ENCODE measurements at places on chromosomes 1 and 21.

GRCh38 chr1:206455666-206456344 is 14.5 kb upstream of the IKBKE start:
- DNase-seq, result no peak

GRCh38 chr1:226118357-226118756 is 55.8 kb downstream of the H3-3A start:
- DNase-seq, result no peak

DNA sequence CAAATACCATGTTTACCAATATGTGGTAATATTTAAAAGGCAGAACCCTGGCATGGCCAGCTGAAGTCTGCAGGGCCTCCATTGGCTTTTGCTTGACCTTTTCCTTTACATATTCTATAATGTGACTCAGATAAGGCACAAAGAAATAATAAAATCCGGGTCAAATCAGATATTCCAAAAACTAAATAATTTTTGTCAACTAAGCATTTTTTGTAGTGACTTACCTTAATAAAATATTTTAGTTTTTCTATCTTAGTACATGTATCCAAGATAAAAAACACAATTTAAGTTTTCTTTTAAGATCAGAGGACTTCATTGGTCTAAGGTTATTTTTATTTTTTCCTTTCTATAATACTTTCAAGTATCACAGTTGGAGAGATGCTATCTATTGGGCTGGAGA is 179.4 kb upstream of the ADAMTS5 start:
- DNase-seq, result no peak

- no peak for DNase-seq
Observed at GRCh38 chr21:22885079-22885478, 1886.9 kb downstream of the NCAM2 start.

GRCh38 chr1:53685272-53686051 is 53.5 kb downstream of the GLIS1 start:
- DNase-seq, result peak; percentile 55

DNA sequence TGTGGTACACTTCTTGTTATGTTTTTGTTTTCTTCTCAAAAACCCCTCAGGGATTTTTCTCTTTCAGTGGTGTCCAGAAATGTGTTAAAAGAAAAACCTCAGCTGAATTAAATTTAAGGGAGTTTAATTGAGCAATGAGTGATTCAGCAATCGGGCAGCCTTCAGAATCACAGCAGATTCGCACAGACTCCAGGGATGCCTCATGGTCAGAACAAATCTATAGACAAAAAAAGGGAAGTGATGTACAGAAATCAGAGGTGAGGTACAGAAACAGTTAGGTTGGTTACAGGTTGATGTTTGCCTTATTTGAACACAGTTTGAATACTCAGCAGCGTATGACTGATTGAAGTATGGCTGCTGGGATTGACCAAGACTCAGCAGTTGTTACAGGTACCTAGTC is 86.2 kb downstream of the TLR5 start:
- DNase-seq, result no peak

- DNase-seq, result no peak
Observed at GRCh38 chr1:171431994-171432393, 53.3 kb upstream of the PRRC2C start.

GRCh38 chr1:111653709-111654108 is 34.1 kb downstream of the RAP1A start:
- no peak for DNase-seq

- DNase-seq, result no peak
Observed at GRCh38 chr1:209962856-209963255, 24.8 kb downstream of the SYT14 start.

- DNase-seq, result peak; percentile 16
Observed at GRCh38 chr1:211378844-211379243, 52.2 kb downstream of the TRAF5 start.

- peak; percentile 88 for DNase-seq
Observed at GRCh38 chr1:35707601-35708440, 10.9 kb downstream of the C1orf216 start.

- peak; percentile 73 for DNase-seq
Observed at GRCh38 chr1:165942927-165943597, 115.6 kb downstream of the UCK2 start.

DNA sequence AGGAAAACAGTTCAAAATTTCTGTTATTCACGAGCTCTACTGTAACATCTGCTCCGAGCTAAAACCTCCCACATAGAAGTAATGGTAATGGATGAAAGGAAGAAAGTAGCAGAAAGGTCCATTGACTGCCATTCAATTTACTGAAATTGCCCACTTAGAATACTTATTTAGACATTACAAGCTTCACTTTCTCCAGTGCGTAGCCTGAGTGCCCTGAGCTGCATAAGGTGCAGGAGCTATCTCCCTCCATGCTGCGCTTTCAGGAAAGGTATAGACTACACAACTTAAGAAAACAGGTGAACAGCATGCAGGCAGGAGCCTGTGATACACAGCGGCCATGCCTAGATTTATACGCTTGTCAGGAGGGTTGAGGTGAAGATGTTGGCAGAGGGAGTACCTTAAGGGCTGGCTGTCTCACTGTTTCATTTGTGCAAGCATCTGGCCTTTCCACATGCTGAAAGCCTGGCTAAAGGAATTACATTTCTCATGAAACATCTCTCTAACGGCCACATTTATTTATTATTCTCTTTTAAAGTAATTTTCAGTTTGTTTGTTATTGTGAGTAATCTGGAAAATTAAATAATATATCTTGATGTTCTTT is 74.7 kb downstream of the RGS18 start:
- no peak for DNase-seq

GRCh38 chr1:173023343-173023742 is 27.4 kb downstream of the TNFSF18 start:
- no peak for DNase-seq

- DNase-seq, result no peak
Observed at GRCh38 chr1:151002611-151003010, 4.1 kb downstream of the MINDY1 start.

GRCh38 chr1:172275478-172275877 is 145.0 kb upstream of the C1orf105 start:
- DNase-seq, result peak; percentile 87

- DNase-seq, result no peak
Observed at GRCh38 chr1:58934706-58935105, 150.9 kb upstream of the JUN start.

DNA sequence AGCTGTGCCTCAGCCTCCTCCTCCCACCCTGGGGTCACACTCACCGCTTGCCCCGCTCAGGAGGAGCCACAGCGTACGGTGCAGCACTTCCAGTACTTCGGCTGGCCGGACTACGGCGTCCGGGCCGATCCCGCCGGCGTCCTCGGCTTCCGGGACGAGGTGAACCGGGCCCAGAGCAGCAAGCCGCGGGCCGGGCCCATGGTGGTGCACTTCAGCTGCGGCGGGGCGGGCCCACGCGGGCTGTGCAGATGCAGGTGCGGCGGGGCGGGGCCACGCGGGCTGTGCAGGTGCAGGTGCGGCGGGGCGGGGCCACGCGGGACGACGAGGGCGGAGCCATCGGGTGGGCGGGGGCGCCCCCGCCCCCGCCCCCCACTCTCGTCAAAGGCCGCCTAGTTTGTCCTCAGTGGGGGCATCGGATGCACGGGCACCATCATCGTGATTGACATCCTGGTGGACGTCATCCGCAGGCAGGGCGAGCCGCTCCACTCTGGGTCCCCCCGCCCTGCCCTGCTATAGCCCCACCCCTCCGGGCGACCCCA is 5.5 kb downstream of the RNF223 start:
- peak; percentile 97 for DNase-seq

DNA sequence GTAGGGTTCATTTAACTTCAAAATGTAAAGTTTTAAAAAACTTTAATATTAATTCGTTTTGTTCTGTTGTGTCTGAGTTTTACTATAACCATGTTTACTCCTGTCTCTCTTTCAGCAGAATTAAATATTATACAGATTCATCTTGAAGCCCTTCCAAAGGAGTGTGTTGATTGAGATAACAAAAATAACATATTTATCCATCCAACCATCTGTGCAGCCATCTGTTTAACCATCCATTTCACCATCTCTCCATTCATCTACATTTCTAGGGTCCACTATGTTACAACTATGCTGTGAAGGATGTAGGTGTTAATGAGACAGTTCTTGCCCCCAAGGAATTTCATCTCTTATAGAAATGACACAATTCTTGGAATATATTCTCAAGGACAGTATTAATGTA is 36.0 kb upstream of the GNG12 start:
- no peak for DNase-seq

GRCh38 chr1:154689083-154689482 is 81.1 kb upstream of the ADAR start:
- peak; percentile 12 for DNase-seq

DNA sequence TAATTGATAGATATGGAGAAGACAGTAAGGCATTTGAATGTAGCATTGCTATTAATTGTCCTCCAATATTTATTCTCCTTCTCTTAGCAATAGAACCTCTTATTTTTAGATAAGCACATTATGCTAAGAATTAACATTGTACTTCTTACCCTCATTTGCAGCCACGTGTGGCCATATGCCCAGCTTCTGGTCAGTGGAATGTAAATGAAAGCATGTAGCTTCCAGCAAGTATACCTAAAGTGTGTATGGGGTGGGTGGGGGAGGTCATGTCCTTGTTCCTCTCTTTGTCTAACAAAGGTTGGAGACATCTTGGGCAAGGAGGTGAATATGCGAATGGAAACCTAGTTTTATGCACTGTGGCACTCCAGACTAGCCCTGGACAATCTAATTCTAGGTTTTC is 133.6 kb upstream of the HMCN1 start:
- DNase-seq, result no peak

DNA sequence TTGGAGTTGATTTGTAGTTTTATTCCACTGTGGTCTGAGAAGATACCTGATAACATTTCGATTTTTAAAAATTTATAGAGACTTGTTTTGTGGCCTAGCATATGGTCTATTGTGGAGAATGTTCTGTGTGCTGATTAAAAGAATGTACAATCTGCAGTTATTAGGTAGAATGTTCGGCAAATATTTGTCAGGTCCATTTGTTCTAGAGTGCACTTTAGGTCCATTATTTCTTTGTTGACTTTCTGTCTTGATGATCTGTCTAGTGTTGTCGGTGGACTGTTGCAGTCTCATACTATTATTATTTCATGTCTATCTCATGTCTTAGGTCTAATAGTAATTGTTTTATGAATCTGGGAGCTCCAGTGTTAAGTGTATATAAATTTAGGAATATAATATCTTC is 116.8 kb downstream of the NME7 start:
- peak; percentile 44 for DNase-seq

DNA sequence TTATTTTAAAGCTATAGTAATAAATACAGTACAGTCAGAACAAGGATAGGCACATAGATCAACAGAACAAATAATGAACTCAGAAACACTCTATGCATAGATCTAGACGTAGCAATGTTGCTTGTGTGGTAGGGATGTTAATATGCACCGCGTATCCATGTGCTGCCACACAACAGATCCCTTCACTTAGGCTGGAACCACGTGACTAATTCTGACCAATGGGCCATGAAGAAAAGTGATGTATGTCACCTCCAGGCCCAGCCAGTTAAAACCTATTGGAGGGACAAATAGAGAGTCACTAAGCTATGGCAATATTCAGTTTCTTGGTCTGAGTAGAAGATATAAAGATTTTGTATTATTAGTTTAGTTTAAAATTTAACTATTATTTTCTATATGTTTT is 91.4 kb downstream of the ADAMTS1 start:
- peak; percentile 13 for DNase-seq

DNA sequence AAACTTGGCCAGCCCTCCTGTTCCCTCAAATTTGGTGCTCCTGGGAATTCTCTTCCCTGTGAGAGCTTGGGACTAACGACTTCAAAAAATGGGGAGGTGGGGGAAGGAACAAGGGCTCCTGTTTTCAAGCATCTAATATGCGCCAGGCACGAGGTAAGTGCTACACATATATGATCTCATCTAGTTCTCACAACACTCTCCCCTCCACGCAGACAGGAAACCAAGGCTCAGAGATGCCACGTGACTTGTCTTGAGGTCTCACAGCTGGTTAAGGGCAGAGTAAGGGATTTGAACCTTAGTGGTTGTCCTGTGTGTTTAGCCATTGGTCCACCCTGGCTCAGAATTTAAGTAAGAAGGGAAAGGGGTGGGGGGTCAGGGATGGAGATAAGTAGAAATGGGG is 125.9 kb downstream of the DMRTB1 start:
- DNase-seq, result no peak

GRCh38 chr1:22930240-22930912 is 42.3 kb downstream of the LACTBL1 start:
- DNase-seq, result peak; percentile 67

- DNase-seq, result no peak
Observed at GRCh38 chr1:14733048-14733778, 134.7 kb downstream of the KAZN start.

- DNase-seq, result peak; percentile 79
Observed at GRCh38 chr1:232793944-232794343, 11.3 kb upstream of the MAP10 start.

GRCh38 chr21:44391345-44392091 is 38.1 kb downstream of the TRPM2 start:
- DNase-seq, result no peak

GRCh38 chr1:227958617-227959324 is 11.0 kb upstream of the WNT9A start:
- no peak for DNase-seq

DNA sequence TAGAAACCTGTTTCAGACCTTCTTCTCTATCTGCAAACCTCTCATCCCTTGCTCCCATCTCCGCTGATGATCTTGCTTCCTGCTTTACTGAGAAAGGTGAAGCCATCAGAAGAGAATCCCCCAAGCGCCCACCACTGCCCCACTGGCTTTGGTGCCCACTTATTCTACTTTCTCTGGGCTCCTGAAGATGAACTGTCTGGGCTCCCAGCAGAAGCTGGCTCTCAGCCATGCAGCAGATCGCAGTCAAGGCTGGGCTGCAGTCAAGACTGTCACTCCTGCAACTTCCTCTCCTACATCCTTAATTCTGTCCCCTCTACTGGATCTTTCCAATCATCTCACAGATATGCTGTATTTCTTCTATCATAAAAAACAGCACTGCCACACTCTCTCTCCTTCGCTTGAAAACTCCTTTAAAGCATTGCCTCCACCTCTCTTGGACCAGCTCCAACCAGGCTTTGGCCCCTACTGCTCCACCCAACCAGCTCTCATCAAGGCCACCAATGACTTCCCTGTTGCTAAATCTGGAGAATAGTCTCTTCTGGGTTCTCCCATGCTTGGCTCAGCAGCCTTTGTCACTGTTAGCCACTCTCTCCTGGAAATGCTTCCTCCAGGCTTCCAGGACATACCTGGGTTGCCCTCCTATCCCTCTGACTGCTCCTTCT is 25.8 kb downstream of the TRIM62 start:
- no peak for DNase-seq

All from DMS53 (cell line).